ENCODE measurements at places on chromosomes 6 and 20.

DNA sequence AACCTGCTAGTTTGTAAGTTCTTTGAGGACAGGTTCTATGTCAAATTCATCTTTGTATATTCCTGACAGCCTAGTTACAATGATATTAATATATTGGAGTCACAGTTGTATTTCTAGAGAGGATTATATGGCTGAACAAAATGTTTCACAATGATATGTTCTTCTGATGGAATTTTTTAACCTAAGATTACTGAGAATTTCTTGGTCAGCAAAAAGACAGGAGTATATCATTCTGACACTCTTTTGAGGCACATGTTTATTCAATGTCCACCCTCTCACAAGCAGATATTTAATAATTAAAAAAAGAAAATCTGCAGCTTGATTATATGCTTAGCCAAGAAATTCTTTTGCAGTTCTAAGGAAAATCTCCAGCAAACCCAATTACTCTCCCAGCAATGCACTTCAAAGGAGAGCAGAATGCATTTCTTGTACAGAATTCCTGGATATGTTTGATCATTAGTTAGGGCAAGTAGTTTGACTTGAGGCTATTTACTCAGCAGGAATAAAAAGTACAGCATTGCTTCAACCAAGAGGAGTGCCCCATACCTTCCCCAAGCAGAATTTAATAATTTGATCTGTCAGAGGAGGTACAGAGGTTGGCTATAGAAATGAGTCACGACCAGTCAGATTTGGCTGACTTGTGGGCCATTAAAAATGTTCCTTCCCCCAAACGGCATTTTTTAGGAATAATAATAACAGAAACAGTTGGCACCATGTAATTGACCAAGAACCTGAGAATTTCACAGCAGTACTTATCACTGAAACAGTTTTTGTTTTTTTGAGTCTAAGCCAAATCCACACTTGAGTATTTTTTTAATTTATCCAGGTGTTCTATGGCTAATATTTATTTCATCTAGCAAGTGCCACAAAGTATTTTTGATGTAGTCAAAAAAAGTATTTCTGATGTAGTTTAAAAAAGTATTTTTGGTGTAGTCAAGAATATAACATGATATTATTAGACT is 508.1 kb upstream of the FLRT3 start:
- no peak for DNase-seq

GRCh38 chr6:25302677-25303128 is 23.5 kb downstream of the CARMIL1 start:
- DNase-seq = no peak

DNA sequence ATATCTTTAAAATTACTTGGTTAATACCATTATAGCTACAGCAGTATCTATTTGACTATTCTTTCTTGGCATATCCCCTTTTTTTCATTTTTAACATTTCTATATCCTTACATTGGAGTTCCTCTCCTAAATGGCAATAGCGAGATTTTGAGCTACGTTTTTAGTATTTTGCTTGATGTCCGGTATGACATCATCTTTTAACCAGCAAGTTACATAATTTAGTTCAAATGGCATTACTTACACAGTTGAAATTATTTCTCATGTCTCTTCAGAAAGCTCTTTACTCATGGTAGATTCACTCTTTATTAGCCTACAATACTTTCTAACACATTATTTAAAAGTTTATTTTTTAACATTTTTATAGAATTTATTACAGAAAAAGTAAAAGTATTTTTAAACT is 701.7 kb upstream of the EPHA7 start:
- no peak for DNase-seq

DNA sequence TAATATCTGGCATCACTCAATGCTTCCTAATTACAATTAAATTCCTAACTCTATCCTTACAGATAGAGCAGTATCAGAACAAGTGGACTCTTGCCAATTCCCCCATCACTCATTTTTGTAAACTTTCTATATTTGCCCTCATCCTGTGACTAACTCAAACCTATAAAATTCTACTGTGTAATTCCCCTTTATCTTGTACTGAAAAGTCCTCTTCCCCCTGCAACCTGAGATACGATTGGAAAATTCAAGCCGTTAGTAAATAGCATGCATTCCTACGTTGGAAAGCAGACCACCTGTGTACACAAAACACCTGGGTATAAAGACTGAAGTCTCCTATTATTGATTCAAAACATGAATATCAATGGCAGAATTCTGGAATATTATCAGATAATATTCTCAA is 70.4 kb upstream of the KCNQ5 start:
- DNase-seq = no peak

DNA sequence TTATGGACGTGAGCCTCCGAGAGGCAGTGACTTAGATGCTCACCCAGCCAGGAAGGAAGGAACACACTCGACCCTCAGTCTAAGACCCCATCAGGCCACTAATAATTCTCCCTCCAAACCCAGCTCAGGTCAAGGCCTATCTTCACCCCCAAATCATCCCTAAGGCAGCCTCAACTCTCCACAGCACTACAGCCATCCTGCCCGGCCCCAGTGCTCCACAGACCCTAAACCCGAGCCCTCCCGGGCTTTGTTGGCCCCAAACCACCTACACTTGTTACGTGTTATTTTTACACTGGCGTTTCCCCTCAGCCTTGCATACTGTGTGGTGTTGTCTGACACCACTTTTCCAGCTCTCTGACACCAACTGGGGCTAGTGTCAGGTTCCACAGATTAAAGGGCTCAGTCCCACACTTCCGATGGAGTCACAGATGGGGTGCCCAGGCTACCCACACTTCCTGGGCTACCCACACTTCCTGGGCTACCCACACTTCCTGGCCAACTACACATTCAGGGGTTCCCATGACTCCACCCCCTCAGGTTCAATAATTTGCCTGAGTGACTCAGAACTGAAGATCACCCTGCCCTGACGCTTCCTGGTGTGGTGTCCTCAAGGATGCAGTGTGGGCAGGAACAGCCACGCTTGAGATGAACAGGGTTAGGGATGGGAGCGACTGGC is 25.3 kb downstream of the RBCK1 start:
- DNase-seq = peak; percentile 46

GRCh38 chr6:107466062-107466461 is 6.7 kb upstream of the PDSS2 start:
- DNase-seq = no peak

DNA sequence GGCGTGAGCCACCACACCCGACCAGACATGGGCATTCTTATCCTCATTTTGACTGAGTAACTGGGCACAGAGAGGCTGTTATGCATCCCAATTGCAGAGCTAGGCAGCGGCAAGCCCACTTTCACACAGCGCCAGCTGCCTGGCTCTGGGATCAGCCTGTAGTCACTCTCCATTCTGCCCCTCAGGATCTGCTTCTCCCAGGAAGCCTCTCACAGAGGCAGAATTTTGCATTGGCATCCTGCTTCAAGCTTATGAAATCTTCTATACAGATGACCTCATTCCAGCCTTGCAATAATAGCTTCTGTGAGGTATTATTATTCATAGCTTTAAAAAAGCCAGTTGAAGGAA is 37.0 kb upstream of the IER3 start:
- DNase-seq = no peak

- no peak for DNase-seq
Measured at GRCh38 chr20:45427236-45428149, 11.6 kb downstream of the PIGT start.

DNA sequence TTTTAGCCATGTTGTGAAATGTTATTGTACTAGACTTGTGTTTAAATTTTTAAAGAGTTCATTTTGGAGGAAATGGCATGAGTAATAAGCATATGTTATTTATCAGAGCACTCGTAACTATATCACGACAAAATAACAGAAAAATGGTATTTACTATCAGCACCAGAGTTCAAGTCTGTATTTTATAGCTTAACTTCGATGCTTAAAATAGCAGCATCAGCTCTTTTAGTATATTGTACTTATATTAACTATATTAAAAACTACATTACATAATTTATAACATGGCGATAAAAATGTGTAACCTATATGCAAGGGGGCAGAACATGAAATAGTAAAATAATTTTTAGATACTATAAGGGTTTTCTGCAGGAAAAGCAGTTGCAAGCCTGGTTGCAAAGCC is 52.9 kb downstream of the ABRACL start:
- DNase-seq = no peak

GRCh38 chr20:47795214-47795907 is 10.1 kb upstream of the SULF2 start:
- DNase-seq = no peak

- DNase-seq = no peak
Measured at GRCh38 chr6:74318738-74319137, 622.7 kb downstream of the CD109 start.

GRCh38 chr6:123716506-123716905 is 79.8 kb upstream of the TRDN start:
- DNase-seq = no peak

DNA sequence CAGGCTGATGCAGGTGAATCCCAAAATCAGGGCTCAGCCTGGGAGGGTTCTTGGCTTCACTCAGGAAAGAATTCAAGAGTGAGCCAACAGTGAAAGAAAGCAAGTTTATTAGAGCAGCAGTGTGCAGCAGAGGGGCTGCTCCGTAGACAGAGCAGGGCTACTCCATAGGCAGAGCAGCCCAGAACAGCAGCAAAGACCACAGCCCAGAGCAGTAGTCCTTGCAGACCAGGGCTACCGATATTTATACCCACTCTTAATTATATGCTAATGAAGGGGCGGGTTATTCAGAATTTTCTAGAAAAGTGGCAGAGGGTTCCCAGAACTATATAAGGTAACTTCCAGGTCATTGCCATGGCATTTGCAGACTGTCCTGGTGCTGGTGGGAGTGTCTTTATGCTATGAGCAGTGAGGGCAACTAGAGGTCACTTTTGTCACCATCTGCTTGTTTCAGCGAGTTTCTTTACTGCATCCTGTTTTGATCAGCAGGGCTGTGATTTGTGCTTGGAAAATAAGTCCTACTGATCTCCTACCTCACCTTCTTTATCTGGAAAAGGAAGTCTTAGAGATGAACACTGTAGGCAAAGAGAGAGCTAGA is 39.8 kb upstream of the PTPN1 start:
- no peak for DNase-seq

DNA sequence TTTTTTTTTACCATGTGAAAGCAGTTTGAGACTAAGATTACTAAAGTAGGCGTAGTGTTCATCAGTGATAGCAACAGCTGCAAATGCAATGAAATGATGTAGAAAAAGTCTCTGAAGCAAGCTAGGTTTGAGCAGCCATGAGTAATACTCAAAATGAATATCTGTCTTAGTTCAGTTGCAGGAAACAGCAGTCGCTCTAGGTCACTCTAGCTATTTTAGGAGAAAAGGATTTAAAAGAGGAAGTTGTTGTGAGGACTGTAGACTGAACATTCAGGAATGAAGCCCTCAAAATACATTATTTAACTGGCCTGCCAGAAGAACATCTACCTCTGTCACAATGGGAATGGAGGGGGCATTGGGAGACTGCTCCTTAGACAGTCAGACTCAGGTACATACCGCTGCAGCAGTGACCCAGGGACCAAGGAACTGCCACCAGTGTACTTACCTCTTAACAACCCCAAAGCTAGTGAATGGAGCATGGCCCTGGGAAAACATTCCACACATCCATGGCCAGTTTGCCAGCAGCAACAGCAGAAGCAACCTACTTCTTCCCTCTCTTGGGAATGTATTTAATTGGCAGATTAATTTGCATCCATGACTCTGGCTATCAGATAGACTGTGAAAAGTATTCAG is 243.0 kb upstream of the KHDRBS2 start:
- DNase-seq = no peak

- no peak for DNase-seq
Measured at GRCh38 chr6:160031442-160031841, 62.6 kb downstream of the IGF2R start.

- DNase-seq = no peak
Measured at GRCh38 chr6:52876056-52876787, 33.3 kb downstream of the GSTA3 start.

DNA sequence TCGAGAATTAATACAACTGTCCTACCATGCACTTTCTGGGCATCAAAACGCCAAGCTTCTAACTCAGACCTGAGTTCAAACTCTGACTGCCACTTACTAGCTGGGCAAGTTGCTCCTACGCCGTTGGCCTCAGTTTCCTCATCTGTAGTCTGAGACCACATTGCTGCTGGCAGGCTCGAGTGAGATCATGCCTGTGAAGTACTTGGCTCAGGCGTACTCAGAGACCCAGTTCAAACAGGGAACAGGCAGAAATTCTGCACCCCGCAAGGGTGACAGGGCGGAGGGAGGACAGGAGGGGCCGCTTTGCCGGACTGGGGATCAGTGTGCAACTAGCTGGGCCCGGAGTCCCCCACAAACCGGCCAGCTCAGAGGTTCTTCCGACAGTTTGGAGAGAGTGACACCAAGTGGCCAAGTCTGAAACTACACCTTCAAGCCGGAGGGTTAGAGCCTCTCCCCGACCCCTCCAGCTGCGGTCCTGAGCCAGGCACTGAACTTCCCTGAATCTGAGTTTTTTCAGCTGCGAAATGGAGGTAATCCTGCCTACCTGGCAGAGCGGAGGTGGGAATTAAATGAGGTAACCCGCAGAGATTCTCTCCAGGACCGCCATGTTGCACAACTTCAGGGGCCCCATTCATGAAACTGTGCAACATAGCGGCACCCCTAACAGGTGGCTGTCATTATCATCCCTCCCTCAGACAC is 46.0 kb upstream of the PTPN1 start:
- DNase-seq = peak; percentile 61

DNA sequence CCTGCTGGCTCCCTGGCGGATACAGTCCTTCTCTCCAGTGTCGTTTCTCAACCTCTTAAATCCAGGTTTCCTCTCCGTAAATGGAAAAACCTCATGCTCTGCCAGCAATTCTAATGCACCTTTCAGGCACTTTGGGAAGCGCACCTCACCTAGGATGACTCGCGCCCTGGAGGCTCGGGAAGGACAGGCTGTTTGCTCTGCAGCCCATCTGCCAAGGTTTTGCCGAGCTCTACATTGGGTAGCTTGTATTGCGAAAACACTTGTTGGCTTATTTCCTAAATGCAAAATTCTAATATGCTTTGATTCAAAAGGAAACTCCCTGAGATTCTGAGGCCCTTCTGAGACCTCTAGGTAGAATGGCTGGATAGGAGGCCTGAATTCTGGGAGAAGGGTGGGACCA is 102.6 kb upstream of the MLN start:
- no peak for DNase-seq

- no peak for DNase-seq
Measured at GRCh38 chr20:38764567-38765318, 16.5 kb downstream of the ACTR5 start.

DNA sequence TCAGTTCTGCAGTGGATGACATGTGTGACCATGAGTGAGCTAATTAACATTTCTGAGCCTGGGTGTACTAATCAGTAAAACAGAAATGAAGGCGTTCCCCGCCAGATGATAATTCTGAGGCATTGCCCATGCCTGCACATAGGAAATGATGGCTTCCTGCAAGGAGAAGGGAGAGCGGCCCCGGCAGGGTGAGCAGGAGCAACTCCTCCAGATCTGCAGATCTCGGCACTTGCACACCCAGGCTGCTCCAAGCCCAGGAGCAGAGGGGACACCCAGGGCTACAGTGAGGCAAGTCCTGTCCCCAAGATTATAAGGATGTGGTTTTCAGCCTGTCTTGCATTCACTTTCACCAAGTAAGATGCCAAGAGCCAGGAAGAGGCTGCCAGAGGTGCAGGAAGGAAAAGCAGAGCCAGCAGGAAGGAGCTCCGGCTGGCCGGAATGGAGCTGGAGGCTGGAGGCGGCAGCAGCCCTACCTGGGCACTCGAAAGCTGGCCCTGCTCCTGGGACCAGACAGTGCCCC is 177.5 kb upstream of the CST7 start:
- peak; percentile 16 for DNase-seq

GRCh38 chr20:32829311-32830005 is 9.7 kb downstream of the MAPRE1 start:
- no peak for DNase-seq

Data from activated CD4-positive, CD25-positive, alpha-beta regulatory T cell treated with anti-CD3 and anti-CD28 coated beads, Interleukin-2, amount 50 U/mL, for 72 hours (primary cell).